Stimulated activated CD8-positive, alpha-beta memory T cell treated with anti-CD3 and anti-CD28 coated beads, Interleukin-15, amount 100 ng/mL, for 1 hour (primary cell): ENCODE measurements at places on chromosomes 4 and X.

DNA sequence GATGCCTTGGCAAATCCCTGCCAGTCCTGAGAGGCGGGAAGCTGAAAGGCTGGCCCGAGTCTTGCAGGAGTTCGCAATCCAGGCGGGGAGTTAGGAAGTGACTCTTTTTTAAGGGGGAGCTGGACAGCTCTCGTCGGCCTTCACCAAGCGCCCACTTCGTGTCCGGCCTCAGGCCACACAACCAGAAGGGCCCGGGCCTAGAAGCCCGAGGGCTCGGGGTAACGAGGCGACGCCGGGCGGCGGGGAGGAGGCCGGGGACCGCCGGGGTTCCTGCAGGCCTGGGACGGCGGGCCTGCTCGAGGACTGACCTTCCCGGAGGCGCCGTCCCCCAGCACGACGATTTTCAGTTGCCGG is 395 bp downstream of the RAB28 start:
- DNase-seq: no peak

GRCh38 chr4:88101165-88101564 is 57.3 kb downstream of the ABCG2 start:
- no peak for DNase-seq

GRCh38 chrX:119726900-119727555 is 31.4 kb upstream of the SOWAHD start:
- no peak for DNase-seq

DNA sequence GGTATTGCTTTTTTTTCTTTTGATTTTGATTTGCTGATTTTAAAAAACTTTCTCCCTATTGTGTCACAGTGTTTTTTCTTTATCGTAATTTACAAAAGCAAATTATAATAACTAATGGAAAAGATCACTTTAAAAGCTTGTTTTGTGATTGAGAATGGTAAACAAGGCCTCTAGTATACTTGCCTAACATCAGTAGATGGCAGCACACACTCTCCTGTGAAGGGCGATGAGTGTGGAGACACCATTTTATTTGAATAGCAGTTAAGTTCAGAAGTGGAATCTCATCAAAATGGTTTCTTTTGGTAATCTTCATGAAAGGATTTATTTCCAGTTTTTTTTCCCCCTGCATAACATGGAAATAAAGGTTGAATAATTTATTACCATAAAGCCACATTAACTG is 72.3 kb downstream of the PAK3 start:
- DNase-seq: no peak

DNA sequence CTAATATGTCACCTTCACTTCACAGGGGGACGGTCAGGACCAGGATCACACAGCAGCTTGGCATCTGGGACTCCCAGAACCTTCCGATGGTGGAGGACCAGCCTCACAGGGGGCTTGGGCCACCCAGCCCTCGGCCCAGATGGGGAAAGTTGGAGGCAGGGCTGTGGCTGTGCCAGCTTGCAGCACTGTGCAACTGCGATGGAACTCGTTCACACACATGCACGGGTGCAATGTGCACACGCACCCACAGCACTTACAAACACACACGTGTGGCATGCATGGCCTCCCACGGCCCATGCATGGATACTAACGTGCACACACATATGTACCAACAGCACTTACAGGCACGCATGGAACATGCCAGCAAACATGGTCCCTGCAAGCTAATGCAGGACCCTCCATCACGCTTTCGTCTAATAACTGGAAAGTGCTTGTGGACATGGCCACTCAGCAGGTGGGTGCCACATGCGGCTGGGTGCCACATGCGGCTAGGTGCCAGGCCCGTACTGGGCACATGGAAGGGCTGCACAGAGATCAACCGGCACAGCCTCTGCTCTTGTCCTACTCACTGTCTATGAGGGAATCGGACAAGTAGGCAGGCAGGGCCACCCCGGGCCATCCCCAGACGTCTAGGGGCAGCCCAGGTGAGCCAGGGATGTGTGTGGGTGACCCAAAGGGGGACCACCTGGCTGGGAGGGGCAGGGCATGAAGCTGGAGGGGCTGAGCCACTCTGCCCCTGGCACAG is 63.2 kb downstream of the ADRA2C start:
- no peak for DNase-seq
